Brain (organoid and tissue), 16 donors: ENCODE measurements at places on chromosomes 1 and 21. TPM values are rescaled to one million over a fixed set of nuclear protein-coding genes. Genes with fewer than 3 reads are reported as not detected.

GRCh38 chr1:205512059-205513045, 7.9 kb downstream of the CDK18 start:
- DNase-seq, result no peak

- no peak for DNase-seq
Measured at GRCh38 chr1:155294520-155295182, 6.6 kb downstream of the PKLR start.

- DNase-seq, result no peak
Measured at GRCh38 chr1:110248746-110249145, 38.6 kb downstream of the KCNC4 start.

- DNase-seq, result peak; percentile 70
Measured at GRCh38 chr1:17236779-17237560, 11.9 kb upstream of the PADI3 start.

- no peak for DNase-seq
Measured at GRCh38 chr1:42385283-42385682, 4.7 kb downstream of the RIMKLA start.

- no peak for DNase-seq
Measured at GRCh38 chr1:201085902-201086735, 26.1 kb downstream of the CACNA1S start.

GRCh38 chr1:65581119-65581518, 160.7 kb downstream of the LEPR start:
- no peak for DNase-seq

DNA sequence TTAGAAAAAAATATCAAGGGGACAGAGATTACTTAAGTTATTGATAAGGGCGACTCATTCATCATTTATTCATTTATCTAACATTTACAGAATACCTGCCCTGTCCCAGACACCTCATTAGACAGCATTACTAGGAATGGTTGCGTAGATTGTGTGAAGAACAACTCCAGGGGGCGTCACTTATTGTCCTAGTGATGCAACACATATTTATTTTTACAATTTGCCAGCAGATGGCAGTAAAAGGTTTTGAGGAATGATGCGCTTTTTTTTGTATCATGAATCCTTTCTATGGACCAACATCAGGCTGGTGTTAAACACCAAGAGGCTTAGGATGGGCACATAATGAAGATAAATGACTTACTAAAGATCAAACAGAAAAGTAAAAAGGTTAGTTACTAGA, 5.5 kb downstream of the NCAM2 start:
- peak; percentile 39 for DNase-seq

- DNase-seq, result peak; percentile 75
Measured at GRCh38 chr1:3453203-3453761, 1.2 kb upstream of the ARHGEF16 start.

GRCh38 chr1:175192630-175193526, at the start of gene KIAA0040:
TSS of gene KIAA0040 (minus strand) at chr1:175192776. CDS start at chr1:175161013, 31,763 bp downstream.
- peak; percentile 21 for DNase-seq

DNA sequence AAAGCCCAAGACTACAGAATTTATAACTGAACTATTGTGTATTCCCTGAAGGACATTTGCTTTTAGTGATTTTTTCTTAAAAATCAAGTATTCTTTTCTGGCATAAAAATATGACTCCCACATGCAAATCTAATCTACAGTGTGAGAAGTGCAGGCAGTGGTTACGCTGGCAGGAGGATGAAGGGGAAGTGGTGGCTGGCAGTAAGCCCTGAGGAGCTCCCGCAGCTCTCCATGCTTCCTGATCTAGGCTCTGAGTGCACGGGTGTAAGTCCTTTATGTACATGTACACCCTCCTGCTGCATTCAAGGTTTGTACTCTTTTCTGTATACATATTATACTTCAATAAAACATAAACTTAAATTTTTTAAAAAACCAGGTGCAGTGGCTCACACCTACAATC, 67.5 kb upstream of the PRDX6 start:
- no peak for DNase-seq

DNA sequence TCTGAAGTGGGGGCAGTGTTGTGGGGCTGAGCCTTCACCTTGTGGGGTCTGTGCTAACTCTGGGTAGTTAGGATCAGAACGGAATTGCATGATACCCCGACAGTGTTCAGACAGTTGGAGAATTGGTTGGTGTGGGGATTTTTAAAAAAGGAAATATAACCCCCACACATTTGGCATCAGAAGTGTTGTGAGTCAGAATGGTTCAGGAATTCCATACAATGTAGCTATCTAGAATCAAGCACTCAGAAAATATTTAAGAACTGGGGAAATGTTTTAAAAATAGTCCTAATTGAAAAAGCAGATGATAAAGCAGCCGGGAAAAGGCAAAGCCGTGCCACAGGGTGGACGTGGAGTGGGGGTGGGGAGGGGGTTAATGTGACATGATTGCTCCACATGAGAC, 6.5 kb upstream of the S100A7 start:
- no peak for DNase-seq

- DNase-seq, result no peak
Measured at GRCh38 chr1:208924928-208925327, 658.6 kb upstream of the CAMK1G start.

- DNase-seq, result no peak
Measured at GRCh38 chr1:23995431-23995837, 15.3 kb upstream of the SRSF10 start.

DNA sequence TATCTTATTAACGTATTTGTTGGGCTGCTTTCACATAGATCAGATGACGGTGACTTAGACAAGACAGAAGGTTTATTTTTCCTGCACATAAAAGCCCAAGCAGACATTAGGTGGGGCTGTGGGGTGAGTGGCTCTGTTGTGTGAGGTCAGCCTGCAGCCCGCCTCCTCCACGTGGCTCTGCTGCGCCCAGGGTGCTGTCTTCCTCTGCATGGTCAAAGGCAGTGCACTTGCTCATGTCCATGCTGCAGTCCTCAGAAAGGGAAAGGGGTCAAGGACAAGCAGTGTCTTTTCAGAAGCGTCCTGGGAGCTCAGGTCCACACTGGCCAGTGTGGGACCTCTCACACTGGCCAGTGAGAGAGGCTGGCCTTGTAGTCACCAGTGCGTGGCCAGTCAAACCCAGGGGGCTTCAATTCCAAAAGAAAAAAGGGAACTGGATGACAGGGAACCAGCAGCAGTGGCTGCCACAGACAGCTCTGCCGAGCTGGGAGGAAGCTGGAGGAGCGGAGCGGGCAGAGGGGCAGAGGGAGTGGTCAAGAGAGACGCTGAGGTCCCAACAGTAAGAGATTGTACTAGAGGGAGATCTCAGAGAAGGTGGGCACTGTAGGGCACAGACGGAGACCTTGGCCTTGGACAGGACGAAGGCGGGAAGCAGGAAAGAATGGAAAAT, 35.9 kb upstream of the SLC45A1 start:
- DNase-seq, result no peak

DNA sequence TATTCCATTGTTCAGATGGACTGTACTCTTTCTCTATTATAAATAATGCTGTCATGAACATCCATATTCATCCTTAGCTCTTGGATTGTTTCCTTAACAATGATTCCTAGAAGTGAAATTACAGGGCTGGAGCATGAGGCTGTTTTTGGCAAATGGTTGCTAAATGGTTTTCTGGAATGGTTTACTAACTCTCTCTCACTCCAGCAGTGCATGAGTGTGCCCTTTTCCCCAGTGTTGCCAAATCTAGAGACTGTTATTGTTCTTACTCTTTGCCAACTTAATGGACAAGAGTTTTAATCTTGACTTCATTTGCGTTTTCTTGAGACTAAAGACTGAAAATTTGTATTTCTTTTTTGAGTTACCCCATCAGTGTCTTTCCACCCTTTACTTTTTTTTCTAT, 113.0 kb downstream of the PAPPA2 start:
- no peak for DNase-seq

GRCh38 chr1:15559189-15559810, 25.6 kb downstream of the AGMAT start:
- no peak for DNase-seq

- DNase-seq, result no peak
Measured at GRCh38 chr21:42849759-42850412, 29.5 kb downstream of the WDR4 start.

- no peak for DNase-seq
Measured at GRCh38 chr1:237390823-237391222, 348.8 kb downstream of the RYR2 start.

DNA sequence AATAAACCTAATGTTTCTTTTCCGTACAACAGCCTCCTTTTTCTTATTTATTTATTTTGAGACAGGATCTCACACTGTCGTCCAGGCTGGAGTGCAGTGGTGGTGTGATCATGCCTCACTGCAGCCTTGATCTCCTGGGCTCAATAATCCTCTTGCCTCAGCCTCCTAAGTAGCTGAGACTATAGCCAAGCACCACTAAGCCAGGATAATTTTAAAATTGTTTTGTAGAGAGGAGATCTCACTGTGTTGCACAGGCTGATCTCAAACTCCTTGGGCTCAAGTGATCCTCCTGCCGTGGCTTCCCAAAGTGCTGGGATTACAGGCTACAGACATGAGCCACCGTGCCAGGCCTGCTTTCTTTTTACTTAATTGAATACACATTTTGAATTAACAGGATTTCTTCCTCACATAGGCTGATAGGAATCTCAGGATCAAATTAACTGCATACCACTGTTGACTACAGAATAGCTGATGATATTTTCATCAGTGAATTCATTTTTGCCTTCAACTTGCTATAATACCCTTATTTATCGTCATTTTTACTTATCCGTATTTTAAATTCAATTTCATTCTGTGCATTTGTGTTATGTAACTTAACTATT, 2010.5 kb downstream of the NCAM2 start:
- DNase-seq, result no peak

DNA sequence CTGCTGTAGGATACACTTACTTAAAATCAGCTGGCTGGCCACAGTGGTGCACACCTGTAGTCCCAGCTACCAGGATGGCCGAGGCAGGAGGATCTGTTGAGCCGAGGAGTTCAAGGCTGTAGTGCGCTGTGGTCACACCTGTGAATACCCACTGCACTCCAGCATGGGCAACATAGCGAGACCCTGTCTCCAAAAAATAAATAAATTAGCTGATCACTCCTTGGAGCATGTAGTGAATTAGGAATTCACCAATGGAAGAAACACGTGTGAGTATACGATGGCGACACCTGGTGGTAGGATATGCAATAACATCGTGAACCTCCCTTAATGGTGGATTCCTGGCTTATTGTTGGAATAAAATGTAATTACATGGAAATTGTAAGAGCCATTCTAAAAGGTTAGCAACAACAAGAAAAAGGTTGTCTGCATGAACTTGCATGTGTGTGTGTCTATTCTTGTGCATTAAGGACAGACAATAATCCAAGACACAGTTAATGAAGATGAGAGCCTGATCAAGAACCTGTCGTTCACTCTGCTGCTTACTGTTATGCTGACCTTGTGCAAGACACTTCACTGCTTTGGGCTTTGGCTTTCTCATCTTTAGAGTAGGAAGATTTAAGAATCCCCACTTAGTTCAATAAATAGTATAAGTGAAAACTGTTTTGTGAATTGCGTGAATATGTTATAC, 38.6 kb upstream of the COX20 start:
- peak; percentile 84 for DNase-seq

GRCh38 chr1:157961805-157962762, 31.4 kb upstream of the KIRREL1 start:
- no peak for DNase-seq

DNA sequence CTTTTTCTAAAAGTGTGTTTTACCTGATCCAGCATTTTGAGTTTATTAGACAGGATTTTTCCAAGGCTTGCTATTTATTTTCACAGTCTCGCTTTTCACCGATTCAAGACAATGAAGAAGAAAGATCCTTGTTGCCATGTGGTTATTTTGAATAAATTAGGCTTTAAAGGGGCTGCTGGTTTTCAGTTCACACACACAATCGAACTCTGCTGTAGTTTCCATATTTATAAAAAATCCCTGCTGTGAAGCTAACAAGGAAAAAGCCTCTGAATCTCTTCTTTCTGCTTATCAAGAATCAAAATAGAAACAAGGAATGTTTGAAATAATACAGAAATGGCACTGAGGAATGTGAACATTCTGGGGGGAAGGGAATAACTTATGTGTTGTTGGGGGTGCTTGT, 102.5 kb upstream of the KAZN start:
- DNase-seq, result peak; percentile 77

DNA sequence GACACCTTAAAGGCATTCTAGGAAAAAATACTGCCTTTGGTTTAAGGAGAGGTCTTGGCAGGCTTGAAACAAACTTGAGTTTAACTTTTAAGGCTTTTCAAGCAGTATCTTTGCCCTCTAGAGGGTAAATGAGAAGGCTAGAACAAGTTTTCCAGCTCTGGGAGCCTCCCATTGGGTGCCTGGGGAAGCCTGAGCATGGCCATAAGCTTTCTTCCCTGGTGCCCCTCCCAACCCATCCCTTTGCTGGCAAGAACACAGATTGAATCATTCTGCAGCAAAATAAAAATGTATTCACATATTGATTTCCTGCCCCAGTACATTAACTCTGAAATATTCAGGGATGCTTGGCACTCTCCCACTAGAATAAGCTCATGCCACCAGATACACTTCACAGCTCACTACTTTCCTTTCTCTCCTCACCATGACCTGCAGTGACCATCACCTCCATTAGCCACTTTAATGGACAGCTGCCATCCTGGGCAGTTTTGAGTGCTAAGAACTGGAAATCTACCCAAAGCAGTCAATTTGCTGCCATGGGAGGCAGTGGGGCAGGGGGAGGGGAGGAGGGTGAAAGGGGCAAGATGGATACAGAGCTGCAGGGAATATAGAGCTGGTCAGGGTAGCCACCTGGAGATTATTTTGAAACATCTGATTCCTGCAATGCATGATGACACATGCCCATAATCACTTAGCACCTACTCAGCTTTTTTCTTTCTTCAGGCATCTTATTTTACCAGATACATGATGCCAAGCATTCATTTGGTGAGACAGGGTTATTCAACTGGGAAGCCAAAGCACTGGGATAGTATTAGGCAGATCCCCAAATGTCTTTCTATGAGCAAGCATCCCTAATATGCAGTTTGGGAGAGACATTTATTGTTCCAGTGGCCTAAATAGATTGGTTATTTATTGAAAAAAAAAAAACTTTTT, 140.6 kb downstream of the SYT2 start:
- no peak for DNase-seq

GRCh38 chr1:187267827-187268226, 439.1 kb downstream of the PLA2G4A start:
- no peak for DNase-seq

- DNase-seq, result no peak
Measured at GRCh38 chr1:14949270-14949835, 204.2 kb upstream of the TMEM51 start.

DNA sequence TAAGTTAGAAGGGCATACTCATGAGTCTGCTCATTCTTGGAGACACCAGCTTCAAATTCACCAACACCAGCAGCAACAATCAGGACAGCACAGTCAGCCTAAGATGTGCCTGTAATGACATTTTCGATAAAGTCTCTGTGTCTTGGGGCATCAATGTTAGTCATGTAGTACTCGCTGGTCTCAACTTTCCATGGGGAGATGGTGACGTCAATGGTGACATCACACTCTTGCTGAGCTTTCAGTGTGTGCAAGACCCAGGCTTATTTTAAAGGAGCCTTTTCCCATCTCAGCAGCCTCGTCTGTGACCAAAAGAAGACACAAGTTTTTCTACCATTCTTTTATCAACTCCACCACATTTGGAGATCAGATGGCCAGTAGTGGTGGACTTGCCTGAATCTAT, 75.5 kb downstream of the SERINC2 start:
- no peak for DNase-seq

The TENT5C gene
- polyA plus RNA-seq, result 0.20 TPM

The SUSD4 gene
- polyA plus RNA-seq, result 5.4 TPM

The LRRC53 gene
- not detected for polyA plus RNA-seq

The FCGR1A gene
- polyA plus RNA-seq, result 4.6 TPM

The MGST3 gene
- 196 TPM for polyA plus RNA-seq

The GSTM1 gene
- polyA plus RNA-seq, result not detected

The PHLDA3 gene
- polyA plus RNA-seq, result 29.9 TPM

The PRAMEF2 gene
- polyA plus RNA-seq, result not detected

The CFAP141 gene
- polyA plus RNA-seq, result not detected

The ETV3L gene
- polyA plus RNA-seq, result not detected

The TAS1R1 gene
- not detected for polyA plus RNA-seq

The KCNE1 gene
- 0.22 TPM for polyA plus RNA-seq
